NCI-H2227 treated with DMSO at 0.1 percent for 48 hours (cell line): ENCODE measurements at places on chromosomes 2 and 18.

DNA sequence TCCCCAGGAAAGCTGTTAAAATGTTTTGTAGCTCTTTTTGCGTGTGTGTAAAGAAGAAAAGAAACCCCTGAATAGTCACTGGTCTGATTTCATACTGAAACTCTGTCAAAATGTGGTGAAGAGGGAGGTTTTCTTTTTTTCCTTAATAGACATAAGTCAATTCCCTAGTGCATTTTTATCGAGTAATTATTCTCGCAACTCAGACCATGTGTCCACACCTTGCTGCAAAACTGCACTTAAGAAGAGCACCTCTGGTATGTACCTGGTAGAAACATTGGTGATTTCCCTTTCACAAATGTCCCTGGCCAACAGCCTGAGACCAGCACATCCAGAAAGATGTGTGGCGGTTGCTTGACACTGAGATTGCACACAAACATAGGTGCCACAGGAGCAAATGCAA lies 159.9 kb downstream of the ZNF521 start:
- no peak for DNase-seq

- DNase-seq = no peak
These were observed 23.2 kb upstream of the FAP start for GRCh38 chr2:162266460-162266760.

- DNase-seq = no peak
These were observed 55.1 kb downstream of the AOX1 start for GRCh38 chr2:200640901-200641300.

DNA sequence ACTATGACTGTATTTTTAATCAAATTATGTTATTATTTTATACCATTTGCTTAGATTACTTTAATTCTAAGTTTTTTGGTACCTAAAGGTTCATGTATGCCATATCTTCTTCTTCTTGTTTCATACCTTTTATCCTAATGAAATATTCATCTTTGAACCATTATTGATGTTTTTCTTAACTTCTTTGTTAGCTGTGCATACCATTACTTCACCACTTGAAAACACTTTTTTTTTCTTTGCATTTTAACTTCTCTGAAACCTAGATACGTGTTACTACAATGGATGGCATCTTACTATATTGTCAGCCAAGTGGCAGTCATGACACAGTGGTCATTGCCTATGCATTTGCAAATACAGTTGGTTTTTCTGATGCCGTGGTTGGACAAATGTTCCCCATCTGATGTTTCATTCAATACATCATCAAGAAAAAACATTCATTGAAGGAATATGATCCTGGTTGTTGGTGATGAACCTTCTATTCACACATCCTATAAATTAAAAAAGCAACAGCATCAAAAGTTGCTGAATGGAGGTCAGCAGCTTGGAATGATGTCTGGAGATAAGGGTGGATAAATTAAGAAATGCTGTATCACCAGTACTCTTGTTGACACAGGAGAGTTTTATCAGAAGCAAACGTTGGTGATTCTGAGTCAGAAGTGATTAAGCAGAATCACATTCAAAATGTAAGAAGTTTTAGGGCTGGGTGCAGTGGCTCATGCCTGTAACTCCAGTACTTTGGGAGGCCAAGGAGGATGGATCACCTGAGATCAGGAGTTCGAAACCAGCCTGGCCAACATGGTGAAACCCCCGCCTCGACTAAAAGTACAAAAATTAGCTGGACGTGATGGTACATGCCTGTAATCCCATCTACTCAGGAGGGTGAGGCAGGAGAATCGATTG lies 7.4 kb downstream of the IL36A start:
- DNase-seq = no peak

DNA sequence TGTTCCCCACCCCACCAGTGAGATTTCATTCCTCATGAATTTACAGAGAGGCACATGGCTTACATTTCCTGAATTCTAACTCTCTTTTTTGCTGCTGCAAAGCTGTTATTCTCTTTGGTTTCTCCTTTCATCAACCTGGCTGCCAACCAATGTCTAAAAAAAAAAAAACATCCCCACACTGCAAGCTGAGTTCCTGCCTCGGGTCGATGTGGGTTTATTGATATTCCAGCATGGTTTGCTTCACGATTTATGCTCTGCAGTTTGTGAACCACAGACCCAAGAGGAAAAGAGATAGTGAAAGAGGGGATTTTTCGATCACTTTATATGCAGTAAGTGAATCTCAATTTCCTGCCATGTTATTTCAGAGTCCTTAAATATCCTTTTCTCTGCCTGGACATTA lies 363.6 kb downstream of the LPIN1 start:
- DNase-seq = no peak

- DNase-seq = no peak
These were observed 5.6 kb upstream of the ATOH8 start for GRCh38 chr2:85748039-85748734.

- DNase-seq = no peak
These were observed 1321.6 kb upstream of the ACVR2A start for GRCh38 chr2:146523196-146523595.

DNA sequence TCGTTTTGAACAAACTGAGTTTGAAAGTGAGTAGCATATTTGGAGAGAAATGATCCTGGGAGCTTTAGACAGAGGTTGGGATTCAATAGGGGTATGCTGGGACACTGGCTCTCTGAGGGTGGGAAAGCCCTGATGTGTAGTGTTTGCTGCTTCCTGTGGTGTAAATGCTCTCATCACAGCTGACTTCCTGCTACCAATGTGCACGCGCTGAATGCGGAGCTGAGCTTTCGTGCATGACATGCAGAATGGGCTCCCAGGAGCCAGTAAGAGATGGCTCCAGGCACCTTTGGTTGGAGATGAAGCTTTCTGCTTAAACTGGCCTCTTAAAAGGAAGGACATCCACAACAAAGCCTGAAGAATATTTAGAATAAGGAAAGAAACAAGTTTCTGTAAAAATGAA lies 224.1 kb upstream of the CCDC150 start:
- DNase-seq = no peak

DNA sequence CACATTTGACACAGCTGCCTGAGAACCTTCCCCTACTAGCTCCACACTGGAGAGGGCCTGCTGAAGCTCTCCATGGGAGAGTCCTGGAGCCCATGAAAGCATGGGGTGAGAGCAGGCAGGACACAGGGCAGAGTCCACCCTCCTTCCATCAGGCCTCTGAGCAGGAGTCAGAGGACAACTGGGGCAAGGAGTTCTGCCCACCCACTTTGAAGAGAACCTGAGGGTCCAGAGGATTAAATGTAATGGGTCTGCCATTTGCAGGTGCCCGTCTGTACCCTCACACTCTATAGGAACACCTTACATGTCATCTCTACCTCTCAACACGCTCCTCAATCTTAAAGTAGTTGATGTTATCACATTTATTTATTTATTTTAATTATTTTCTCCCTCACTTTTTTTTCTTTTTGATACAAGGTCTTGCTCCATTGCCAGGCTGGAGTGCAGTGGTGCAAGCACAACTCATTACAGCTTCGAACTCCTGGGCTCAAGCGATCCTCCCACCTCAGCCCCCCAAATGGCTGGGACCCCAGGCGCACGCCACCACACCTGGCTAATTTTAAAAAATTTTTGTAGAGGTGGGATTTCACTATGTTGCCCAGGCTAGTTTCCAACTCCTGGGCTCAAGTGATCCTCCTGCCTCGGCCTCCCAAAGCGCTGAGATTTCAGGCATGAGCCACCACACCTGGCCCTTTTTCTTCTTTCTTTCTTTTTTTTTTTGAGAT lies 10.2 kb downstream of the ADRA2B start:
- DNase-seq = no peak

- no peak for DNase-seq
These were observed 244.7 kb downstream of the NBAS start for GRCh38 chr2:15316370-15316814.

DNA sequence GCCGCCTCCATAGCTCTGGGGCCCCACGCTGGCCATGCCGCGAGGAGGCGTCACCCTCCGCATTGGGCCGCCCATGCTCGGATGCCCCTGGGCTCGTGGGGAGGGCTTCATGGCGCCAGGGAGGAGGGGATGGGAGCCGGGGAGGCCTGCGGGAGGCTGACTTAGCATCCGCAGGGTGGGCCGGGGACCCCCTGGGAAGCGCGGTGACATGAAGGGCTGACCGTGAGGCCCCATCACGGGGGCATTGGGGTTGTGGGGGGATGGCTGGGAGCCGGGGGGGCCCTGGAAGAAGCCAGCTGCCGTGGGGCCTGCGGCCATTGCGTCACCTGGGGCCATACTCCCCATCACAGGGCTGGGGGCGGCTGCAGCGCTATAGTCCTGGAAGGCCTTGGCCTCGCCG lies 26.0 kb upstream of the ANKRD62 start:
- DNase-seq = no peak

DNA sequence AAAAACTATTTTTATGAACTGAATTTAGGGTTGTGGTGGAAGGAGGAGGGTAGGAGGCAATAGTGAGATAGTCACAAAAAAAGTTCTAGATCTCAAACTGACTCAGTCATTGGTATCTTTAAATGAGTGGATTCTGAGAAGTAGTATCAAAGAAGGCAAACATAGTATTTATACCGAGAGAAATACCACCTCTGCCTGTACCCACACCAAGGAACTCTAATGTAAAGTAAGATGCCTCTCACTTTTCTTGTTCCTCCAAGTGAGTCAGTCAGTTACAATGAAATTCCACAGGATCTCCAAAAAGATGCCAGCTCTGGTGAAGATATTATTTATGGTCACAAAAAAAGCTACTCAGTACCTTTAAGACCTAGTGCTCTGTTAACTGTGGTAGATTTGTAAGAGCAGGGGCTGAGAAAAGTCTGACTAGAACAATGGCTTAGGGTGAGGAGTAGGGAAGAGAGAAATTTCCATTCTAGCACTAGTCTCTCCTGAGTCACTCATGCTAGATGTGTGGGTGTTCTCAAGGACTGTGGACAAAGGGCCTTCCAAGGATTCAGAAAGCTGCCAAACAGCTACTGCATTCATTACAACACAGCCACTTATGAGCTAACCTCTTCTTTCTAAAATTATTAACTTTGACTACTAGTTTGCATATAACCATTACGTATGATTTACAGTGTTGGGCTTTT lies 36.3 kb downstream of the YWHAQ start:
- no peak for DNase-seq

DNA sequence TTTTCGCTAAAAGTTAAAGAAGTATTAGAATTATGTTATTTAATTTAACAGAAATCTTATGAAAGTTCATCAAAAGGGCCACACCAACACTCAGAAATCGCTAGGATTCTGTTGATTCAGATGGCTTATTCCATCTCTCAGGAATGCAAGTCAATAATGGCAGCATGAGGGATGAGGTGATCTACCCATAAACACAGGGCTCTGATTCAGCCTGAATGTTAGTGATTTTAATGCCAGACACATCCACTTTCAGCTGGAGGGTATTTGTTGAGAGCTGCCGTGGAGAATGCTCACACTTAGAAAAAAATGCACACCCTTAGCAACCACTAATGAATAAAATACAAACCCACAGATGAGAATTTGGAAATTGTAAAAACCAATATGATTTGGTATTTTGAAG lies 173.3 kb upstream of the ERBB4 start:
- no peak for DNase-seq

DNA sequence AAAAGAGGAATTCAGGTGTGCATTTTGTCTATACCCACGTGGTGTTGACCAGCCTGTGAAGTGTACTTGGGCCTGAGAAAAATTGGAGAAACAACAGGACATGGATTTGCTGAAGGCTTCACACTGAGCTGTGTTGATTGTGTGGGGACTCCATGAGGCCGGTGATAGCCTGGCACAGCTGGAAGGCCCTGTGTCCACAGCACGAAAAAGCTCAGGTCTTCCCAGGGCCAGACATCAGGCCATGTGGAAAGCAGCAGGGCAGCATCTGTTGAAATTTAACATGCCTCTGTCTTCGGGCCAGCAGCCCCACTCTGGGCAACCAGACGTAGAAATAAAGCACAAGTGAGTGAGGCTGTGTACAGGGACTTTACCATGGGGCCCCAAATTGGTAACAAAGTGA lies 84.1 kb downstream of the HS6ST1 start:
- DNase-seq = no peak

- no peak for DNase-seq
These were observed 353.6 kb downstream of the ARHGAP15 start for GRCh38 chr2:143482771-143483170.
